ENCODE measurements at places on chromosomes 16 and 17.

- DNase-seq = no peak
Observed at GRCh38 chr16:53622315-53622714, 81.3 kb downstream of the RPGRIP1L start.

DNA sequence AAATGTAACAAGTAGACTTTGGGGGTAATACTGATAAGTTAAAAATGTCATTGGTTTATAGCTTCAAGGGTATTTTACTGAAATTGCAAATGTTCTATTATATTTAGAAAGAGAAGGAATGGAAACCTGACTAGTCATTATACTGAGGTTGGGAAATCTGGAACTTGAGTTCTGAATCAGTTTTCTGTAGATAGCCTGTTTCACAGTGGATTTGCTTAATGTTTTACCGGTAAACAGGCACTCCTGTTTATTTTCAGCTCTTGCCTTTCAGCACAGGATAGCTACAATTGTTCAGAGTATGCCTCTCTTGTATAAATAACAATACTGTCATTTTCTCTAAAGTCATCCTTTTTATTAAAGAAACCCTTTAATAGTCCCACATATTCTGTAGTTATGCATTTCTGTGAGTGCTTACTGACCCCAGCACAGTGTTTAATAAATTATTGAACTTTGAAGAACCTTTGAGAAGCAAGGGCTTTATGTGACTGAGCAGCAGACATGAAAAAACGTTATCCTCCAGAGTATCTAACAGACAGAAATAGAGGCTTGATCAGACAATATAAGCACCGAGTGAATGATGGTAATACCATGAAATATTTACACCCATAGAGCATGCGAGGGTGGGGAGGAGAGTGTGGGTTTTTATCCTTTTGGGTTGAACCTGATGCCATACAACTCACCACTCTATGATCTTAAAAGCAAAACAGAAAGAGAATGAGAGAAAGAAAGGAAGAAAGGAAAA, 58.2 kb downstream of the FTO start:
- no peak for DNase-seq

DNA sequence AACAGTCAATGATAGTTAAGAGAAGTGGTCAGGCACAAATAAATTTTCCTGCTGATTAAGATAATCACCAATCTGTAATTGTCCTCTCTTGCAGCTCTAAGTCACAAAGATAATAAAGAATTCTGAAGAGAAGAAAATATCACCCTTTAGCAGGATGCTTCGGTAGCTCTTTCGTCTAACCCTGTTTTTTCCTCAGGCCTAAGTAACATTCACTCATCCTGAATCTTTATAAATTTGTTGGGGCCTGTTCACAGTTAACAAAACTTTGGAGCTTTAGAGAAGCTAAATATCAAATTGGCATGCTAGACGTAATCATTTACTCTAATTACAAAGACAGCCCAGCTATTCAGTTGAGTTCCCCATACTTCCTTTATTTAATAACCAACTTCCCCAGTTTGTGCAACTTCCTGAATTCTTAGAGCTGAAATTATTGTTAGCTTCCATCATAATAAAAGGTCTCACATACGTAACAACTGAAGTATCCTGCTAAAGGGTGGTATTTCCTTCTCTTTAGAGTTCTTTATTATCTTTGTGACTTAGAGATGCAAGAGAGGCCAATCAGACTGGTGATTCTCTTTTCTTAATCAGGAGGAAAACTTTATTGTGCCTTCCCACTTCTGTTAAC, 118.6 kb downstream of the TANGO6 start:
- DNase-seq = no peak

DNA sequence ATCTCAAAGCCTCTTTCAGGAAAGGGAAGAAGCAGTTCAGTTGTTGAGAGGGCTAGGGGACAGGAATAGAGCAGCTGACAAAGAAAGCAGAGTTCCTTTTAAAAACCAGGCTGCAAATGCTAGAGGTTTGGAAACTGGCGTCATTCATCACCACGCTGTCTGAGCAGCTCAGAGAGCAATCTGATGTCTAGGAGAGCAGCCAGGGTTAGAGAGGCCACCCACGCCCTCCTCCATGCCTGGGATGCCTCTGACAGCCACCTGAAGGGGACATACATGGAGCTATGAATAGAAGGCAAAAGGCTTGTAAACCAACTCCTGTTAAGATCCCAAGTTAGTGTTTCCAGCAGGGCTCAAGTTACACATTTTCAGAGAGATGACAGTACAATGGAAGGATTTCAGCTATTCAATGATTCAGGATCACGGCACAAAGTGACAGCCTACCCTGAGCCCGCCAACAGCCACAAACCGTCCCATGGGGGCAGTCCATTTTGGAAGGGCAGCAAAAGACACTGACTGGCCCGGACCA, 12.4 kb downstream of the RAB5C start:
- no peak for DNase-seq

- no peak for DNase-seq
Observed at GRCh38 chr16:28321700-28322411, 29.5 kb downstream of the SBK1 start.

GRCh38 chr16:49596648-49597291, 223.2 kb downstream of the C16orf78 start:
- DNase-seq = no peak

DNA sequence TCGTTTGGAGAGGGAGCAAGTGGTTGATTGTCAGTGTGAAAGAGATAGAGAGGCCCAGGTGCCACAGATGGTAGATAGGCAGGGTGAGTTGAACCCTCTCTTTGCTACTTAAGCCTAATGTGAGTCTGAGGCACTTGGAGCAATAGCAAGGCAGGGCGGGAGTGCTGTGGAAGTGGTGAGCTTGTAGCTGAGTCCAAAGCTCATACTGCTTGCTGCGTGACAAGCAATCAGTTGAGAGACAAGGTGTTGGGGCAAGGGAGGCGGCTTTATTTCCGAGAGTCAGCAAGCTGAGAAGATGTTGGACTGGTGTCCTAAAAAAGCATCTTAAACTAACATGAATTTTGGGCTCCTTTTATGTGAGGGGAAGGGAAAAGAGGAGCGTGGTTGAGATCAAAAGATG, 112.9 kb upstream of the ZKSCAN2 start:
- no peak for DNase-seq

DNA sequence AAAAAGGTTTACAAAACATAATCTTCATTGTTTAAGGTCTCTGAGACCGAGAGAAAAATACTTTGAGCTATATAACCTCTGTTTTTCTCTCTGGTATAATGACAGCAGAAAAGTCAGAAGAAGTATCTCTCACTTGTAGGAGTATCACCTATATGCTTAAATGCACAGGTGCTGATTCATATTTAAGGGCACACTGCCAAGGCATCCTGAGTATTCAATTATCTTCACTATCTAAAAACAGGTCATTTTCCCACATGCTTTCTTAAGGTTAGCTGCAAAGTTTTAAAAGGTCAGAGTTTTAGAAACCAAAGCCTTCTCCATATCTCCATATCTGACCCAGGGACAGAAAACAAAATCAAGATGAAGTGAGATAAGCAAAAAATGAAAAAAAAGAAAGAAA, 99.3 kb upstream of the C17orf78 start:
- no peak for DNase-seq

DNA sequence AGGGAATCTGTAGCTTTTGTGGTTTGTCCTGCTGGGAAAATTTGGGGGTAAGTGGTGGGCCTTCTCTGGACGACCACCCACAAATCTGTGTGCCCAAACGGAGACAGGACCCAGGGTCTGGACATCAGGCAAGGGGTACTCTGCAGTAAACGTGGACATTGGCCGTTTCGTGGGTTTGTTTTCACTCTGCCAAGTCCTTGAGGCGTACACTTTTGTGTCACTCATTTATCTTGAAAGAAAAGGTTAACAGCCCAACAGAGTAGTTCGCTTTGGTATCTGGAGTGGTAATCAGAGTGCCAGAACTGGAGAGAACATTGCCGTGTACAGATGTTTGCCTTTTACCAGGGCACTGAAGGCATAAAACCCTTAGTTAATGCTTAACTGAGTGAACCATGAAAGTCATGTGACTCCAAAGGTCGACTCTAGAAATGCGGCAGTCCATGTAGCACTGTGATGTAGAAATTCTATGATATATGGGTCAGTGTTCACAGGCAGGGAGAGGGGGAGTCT, 15.4 kb downstream of the NAA60 start:
- no peak for DNase-seq

- no peak for DNase-seq
Observed at GRCh38 chr16:1502092-1503004, 9.2 kb downstream of the TELO2 start.

GRCh38 chr16:50498431-50499155, 49.6 kb upstream of the NKD1 start:
- DNase-seq = no peak

GRCh38 chr17:17780922-17781590, 55.7 kb downstream of the SREBF1 start:
- DNase-seq = no peak

- no peak for DNase-seq
Observed at GRCh38 chr17:74639704-74640151, 16.2 kb upstream of the CD300E start.

DNA sequence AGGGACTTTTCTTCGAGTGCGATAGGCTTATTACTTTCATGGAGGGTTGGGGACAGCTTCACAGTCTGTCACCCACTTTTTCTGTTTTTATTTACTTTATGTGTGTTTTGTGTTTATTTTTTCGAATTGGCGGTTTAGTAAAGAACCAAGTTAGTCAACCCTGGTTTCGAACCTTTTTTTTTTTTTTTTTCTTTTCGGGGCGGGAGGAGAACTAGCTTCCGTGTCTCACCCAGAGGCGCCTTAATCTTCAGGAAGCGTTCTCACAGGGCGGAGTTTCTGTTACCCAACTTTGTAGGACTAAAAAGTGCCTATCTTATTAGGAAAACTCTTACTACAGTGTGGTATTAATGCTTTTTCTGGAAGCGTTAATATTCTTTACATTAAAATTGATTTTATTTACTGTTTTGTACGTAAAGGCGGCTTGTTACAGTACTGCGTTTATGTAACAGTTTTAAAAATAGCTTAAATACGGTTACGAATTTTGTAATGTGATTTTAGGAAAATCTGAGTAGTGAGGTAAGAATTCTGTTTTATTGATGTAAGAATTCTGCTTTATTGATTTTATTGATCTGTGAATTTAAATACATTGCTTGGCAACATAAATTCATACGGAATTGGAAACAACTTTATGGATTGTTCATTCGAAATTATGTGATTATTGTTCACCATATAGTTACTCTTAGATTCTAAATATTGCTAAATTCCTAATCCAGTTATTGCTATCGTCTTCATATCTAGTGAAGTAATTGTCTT, 885 bp downstream of the ZNF207 start:
- DNase-seq = no peak

- no peak for DNase-seq
Observed at GRCh38 chr16:82481455-82481854, 145.3 kb upstream of the CDH13 start.

GRCh38 chr17:40099619-40100418, 570 bp downstream of the NR1D1 start:
- no peak for DNase-seq

GRCh38 chr16:78931678-78932077, 668.9 kb downstream of the MAF start:
- no peak for DNase-seq

- DNase-seq = no peak
Observed at GRCh38 chr17:13544765-13545164, 57.0 kb downstream of the HS3ST3A1 start.
